ENCODE measurements at places on chromosomes 12 and 14.

- DNase-seq: no peak
These were observed 154.0 kb upstream of the BCL2L14 start for GRCh38 chr12:11916771-11917170.

- no peak for DNase-seq
These were observed 8.2 kb downstream of the PDE6H start for GRCh38 chr12:14981049-14981448.

- DNase-seq: no peak
These were observed 3.6 kb upstream of the GPR132 start for GRCh38 chr14:105068818-105069217.

GRCh38 chr14:22266142-22266442 is 322.9 kb downstream of the DAD1 start:
- no peak for DNase-seq

- DNase-seq: no peak
These were observed 23.1 kb downstream of the ADCY6 start for GRCh38 chr12:48765753-48766162.

GRCh38 chr14:72776701-72777261 is 117.1 kb downstream of the DPF3 start:
- DNase-seq: no peak

DNA sequence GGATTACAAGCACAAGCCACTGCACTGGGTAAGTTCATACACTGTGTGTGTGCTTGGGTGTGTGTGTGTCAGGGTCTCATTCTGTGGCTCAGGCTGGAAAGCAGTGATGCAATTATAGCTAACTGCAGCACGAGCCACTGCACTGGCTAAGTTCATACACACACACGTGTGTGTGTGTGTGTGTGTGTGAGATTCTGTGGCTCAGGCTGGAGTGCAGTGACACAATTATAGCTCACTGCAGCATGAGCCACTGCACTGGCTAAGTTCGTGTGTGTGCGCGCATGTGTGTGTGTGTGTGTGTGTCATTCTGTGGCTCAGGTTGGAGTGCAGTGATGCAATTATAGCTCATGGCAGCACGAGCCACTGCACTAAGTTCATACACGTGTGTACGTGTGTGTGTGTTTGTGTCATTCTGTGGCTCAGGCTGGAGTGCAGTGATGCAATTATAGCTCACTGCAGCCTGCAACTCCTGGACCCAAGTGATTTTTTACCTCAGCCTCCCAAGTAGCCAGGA is 85.4 kb downstream of the HECTD1 start:
- DNase-seq: no peak

DNA sequence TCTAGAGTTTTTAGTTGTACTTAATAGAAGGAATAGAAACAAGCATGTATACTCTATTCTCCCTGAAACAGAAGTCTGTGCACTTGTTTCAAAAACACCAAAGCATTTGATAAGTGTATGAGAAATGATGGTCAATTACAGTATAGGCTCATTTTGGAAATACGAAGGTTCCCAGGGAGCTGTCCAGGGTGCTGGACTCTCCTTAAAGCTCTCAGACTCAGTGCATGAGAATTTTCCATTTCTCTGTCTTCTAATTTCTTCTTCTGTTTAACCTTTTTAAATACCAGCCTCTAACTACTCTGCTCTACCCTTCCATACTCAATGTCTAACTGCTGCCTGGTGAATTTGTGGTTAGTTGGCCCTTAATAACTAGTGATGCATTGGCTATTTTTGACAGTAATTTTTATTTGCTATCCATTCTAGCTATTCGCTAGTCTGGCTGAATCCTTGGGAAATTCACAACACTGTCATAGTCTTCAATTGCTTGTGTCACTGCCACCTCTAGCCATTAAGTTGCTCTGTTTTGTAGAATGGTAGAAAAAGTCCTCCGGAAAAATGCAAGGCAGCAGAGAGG is 229.2 kb downstream of the NRXN3 start:
- peak; percentile 77 for DNase-seq

DNA sequence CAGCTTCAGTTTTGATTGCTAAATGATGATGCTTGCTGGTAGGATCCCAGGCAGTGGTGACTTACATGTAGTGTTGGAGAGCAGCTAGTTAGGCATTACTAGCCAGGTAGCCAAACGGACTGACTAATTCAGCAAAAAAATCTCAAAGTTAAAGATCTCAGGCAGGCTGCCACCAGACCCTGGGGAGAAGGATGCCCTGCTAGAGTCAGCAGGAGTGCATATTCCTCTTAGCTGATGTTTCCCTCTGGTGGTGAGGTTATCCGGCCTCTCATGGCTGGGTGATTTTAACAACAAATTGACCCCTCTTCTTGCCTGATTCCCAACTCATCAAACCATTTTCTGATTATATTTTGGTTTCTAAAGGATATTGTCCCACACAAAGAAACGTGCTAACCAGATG is 2.8 kb downstream of the EFS start:
- no peak for DNase-seq

All from nephron progenitor cell (in vitro differentiated cells).